ENCODE measurements at places on chromosomes 4 and X.

DNA sequence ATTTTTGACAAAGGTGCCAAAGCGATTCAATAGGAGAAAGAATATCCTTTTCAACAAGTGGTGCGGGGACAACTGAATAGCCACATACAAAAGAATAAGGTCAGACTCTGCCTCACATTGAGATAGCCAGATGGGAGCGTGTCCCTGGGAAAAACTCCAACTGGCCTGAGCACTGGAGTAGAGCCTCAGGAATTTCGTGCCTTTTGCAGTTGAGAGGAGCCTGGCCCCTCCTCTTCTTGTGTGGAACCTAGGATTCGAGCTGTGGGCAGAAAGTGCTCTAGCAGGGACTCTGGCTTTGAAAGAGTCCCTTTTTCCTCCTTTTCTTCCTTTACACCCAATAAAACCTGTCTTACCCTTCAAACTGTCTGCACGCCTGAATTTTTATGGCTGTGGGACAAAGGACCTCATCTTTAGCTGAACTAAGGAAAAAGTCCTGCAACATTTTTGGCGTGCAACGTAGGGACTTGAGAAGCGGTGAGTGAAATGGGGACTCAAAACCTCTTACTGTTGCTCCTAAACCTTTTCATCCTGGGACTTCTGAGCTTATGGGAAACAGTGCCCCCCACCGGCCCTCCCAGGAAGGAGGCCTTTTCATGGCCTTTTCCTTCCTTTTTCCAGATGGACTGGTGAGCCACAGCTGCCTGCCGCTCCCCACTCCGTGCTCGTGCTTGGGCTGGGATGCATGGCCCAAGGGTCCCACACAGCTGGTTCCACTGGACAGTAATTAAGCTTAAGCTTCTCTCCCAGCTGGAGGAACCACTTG is 68.6 kb downstream of the BMP15 start:
- no peak for DNase-seq

- no peak for DNase-seq
These were observed 41.8 kb downstream of the ACSL4 start for GRCh38 chrX:109691277-109691676.

DNA sequence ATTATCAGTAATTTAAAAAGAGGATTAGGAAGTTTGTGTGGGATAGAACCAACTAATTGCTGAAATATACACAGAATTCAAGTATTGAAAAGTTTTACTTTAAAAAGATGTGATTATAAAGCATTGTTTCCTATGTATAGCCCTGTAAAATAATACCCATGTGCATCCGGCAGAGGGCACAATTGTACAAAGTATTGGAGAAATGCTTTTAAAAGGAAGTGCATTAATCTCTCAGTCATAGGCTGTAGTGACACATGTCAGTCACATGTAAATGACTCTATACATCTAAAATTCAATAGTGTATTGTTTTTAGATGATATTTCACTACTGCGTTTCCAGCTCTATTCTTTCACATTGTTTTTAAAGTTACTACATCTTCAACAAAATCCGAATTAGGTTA is 9.7 kb upstream of the GEMIN8 start:
- peak; percentile 68 for DNase-seq

GRCh38 chr4:105357258-105357980 is 116.4 kb downstream of the PPA2 start:
- no peak for DNase-seq

DNA sequence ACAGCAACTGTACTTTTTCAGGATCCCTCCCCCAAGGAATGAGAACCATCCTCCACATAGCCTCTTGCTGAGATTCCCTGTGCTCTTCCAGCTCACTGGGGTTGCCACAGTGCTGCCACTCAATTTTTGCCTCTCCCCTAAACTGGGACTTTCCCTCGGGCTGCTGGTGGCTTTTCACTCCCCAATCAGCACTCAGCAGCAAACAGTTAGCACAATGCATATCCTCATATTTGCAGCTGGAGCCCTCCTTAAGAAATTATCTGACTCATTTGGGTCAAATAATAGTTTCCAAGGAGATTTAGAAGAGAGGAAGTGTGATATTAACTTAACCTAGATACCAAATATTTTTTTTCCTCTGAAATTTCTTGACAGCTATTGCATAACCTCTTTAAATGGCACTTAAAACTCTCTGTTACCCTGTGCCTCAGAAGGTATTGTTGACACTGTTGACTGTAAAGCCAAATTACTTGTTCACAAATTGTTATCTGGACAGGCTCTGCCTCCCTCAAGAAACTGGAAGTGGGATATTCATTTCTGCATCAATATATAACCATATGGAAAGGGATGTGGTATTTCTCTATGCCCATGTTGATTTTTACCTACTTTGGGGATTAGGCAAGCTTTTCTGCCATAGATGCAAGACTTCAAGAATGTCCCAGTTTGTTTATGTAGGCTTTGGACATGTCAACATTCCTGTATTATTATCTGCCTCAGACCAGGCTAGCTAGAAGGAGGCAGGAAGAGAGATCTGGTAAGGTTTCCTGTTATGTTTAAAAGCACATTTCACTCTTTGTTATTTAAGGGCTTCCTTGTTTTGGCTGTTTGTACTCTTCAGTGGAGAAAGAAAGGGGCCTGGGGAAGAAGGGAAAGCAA is 58.0 kb downstream of the SEPTIN11 start:
- DNase-seq: no peak

- DNase-seq: no peak
These were observed 6.0 kb downstream of the EREG start for GRCh38 chr4:74370912-74371311.

GRCh38 chrX:145727476-145727875 is 90.2 kb upstream of the SLITRK2 start:
- no peak for DNase-seq

GRCh38 chrX:65697211-65697641 is 29.8 kb downstream of the MSN start:
- no peak for DNase-seq

- DNase-seq: no peak
These were observed 435.8 kb upstream of the CPEB2 start for GRCh38 chr4:14566518-14566917.

- no peak for DNase-seq
These were observed 57.8 kb downstream of the PPP1R2C start for GRCh38 chrX:42720209-42720608.

GRCh38 chr4:182547435-182547834 is 304.2 kb downstream of the TENM3 start:
- no peak for DNase-seq

GRCh38 chr4:93719552-93719951 is 109.0 kb upstream of the ATOH1 start:
- DNase-seq: no peak

DNA sequence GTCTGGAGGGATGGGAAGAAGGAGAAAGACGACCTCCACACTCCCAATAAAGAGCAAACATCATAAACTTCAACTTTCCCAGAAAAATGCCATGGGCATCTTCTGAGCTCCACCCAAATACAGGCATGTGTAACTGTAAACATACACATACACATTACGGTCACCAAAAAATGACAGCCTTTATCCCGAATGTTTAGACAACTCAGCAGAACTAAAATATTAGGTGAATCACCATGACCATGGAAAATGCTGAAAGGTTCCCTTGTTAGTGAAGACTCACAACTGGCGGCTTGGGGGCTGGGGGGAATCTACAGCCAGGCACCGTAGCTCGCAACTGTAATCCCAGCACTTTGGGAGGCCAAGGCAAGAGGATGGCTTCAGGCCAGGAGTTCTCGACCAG is 33.0 kb downstream of the PRKX start:
- no peak for DNase-seq

DNA sequence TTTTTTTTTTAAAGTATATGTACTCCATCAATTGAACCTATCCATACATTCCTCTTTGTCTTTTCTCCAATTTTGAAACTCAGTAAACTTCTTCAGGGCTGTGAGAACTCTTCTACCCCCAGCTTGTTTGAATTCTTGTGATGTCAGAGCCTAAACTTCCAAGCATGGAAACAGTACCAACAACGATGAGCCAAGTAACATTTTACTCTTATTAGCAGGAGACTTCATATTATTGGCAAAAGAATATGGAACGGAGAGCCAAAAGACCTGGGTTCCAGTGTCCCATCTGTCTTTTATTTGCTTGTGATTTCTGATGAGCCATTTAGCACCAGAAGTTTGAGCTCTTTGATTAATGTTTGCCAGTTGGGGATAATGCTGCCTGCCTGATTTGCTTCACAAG is 5.3 kb downstream of the DIAPH2 start:
- no peak for DNase-seq

GRCh38 chr4:127335073-127335620 is 297.6 kb upstream of the INTU start:
- DNase-seq: no peak

- DNase-seq: no peak
These were observed 6.0 kb downstream of the CCNA2 start for GRCh38 chr4:121817701-121818100.

DNA sequence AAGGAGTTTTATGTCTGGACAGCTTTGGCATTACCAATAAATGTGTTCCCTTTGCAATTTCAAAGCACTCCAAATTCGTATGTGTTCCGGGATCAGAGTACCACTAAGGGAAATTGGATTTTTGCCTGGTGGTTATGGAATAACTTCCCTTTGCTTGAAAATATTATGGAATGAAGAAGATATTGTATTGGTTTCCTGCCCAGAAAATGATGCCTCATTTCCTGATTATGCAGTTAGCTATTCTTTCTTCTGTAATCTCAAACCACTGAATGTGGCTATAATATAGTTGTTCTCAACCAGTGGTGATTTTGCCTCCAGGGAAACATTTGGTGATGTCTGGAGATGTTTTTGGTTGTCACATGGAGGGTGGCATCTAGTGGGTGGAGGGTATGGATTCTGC is 142.9 kb downstream of the PCDH7 start:
- no peak for DNase-seq

DNA sequence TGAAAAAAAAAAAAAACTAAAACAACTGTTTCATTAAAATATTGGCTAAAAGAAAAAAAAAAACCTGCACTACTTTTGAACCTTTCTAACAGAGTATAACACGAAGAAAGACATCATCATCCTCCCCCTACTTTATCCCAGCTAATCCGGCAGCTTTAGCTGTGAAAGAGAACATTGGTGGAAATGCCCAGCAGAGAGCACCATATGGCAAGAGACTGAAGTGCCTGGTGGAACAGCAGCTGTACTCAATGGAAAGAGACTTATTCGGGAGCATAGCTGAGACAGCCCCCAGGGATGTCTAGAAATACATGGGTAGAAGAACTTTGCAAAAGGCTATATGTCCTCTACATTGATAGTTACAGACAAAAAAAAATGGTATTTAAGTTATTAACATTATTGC is 30.3 kb downstream of the STPG2 start:
- no peak for DNase-seq

GRCh38 chrX:118657413-118657812 is 70.0 kb upstream of the IL13RA1 start:
- DNase-seq: no peak

DNA sequence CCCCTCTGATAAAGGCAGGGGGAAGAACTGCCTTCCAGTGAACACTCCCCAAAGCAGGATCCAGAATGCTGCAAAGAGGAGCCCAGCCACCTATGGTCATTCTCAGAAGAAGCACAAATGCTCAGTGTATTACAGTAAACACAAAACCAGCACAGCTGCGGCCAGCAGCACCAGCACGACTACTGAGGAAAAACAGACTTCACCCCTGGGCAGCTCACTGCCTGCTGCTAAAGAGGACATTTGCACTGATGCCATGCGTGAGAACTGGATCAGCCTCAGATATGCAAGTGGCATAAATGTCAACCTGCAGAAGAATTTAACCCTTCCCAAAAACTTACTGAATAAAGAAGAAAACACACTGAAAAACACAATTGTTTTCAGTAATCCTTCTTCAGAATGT is 80.2 kb upstream of the TLR2 start:
- DNase-seq: no peak

DNA sequence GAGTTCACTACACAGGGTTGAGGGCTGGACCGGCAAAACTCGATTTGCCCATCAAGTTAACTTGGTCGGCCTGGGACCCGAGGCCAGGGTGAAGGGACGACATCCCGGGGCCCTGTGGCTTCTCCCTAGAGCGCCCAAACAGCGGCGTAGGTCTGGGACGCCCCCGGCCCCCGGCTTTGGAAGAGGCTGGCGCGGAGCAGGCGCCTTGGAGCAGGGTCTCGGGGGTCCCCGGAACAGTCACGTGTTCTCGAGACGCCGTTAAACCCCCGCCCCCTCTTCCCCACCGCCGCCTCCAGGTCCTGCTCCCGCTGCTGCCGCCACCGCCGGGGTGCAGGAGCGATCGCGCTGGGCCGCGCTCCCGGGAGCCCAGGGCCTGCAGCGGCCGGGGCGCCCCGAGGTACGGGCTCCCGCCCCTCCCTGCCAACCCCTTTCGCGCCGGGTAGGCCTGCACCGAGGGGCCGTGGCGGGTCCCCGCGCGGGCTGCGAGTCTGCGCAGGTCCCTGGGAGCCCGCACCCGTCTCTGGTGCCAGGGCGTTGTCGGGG is at the start of gene NPY5R:
NPY5R (plus strand) TSS at position 289 of the 543 bp plus-strand sequence. CDS start 6,382 bp downstream, outside the sequence.
- no peak for DNase-seq

DNA sequence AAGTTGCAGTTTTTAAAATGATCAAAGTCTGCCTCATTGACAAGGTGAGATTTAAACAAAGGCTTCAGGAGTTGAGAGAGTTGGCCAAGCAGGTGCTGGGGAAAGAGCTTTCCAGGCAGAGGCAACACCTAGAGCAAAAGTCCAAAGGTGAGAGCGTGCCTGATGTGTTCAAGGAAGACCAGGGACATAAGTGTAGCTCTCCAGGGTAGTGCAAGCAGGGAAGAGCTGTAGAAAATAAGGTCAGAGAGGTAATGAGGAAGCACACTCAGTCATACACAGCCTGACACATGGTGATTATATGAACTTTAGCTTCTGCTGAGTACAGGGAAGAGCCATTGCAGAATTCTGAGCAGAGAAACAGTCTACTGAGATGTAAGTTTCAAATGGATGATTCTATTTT is 265.0 kb upstream of the NWD2 start:
- DNase-seq: no peak

- DNase-seq: no peak
These were observed 3.4 kb upstream of the USP11 start for GRCh38 chrX:47229427-47229826.

GRCh38 chr4:107153956-107154355 is 117.8 kb upstream of the DKK2 start:
- DNase-seq: no peak

- DNase-seq: no peak
These were observed 60.5 kb downstream of the MSX1 start for GRCh38 chr4:4919927-4920326.

DNA sequence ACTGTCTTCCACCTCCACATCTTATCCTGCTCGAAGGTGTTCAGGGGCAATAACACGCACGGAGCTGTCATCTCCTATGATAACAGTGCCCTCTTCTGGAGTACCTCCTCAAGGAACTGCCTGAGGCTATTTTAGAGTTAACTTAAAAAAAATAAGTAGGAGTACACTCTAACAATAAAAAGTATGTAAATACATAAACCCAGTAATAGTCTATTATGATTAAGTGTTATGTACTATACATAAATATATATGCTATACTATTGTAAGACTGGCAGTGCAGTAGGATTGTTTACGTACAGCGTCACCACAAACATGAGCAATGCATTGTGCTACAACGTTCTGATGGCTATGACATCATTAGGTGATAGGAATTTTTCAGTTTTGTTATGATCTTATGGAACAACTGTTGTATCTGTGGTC is 34.5 kb upstream of the TLR2 start:
- DNase-seq: no peak

Measured in effector CD4-positive, alpha-beta T cell (primary cell).